ENCODE measurements at places on chromosomes 6 and 20.

DNA sequence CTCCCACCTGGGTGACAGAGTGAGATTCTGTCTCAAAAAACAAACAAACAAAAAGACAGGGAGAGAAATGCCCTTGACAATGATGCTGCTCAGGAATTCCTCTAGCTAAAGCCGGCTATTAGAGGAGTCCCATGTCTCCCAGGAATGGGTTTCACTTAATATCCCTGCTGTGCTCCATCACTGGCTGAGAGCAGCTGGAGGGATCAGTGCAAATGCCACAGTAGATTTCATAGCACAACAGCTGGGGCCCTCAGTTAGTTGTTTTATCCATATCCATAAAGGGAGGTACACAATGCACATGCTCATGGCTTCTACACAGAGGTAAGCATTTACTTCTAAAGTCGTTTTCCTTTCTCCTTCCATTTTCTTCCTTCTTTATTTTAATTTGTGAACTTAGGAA, 742.0 kb upstream of the POU3F2 start:
- DNase-seq: no peak

GRCh38 chr6:13180538-13180937, 147.8 kb downstream of the TBC1D7 start:
- DNase-seq: no peak

DNA sequence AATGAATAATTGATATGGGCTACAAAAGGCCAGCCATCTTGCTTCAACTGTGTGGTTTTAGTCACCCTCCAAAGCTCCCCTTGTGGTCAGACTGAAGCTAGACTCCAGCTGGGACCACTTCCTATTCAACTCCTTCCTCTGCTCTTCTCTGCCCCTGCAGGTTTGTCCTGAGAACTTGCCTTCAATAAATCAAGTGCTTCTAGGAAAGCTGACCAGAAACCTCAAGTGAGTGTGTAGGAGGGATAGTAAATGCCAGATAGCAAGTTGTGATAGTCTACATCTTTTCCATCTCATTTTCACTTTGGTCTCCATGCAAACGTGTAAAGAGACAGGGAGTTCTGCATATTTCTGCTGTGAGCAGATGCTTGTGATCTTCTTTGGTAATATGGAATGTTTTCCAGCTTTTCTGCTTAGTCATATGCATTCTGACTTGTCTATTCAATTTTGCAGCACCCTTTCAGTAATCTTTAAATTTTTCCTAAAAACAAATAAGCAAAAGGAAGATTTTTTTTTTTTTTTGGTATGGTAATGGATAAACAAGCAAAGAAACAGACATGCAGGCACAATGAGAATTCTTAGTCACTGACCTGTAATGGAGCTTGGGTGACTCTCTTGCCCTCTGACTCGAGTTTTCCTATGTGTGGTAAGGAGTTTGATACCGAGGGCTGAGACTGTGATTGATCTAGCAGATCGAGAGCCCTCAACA, 201.3 kb upstream of the BTBD3 start:
- no peak for DNase-seq

- no peak for DNase-seq
Measured at GRCh38 chr6:166402582-166403277, 20.0 kb upstream of the MPC1 start.

GRCh38 chr6:133887156-133887879, 1.6 kb upstream of the TCF21 start:
- DNase-seq: no peak

DNA sequence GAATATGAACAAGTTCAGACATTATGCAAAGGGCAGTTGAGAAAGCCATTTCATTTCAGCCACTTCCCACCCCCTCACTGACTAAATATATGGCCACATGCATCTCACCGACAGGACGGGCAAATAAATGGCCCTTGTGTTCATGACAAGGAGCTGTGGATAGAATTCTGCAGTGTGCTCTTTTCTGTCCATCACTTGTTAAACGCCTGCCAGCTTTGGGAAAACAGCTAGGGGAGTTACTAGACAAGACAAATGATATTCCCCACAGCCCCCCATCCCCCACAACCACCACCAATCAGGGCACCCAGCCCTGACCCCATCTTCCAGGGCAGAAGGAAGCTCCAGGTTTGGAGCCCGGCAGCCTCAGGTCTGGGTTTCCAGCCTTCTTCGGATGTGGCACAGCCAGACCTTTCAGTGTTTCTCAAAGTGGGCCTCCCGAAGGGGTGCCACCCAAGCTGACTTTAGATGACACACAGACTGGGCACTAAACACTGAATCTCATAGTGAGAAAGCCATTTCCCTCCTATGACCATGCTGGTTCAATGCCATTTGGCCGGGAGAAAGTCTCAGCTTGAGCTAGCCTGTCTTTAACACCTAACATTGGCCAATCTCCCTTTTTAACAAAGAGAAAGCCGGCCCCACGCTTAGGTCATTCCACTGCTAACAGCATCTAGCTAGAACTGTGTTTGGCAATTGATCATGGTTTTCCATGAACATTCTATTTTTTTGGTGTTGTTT, 4.0 kb upstream of the RIPOR3 start:
- DNase-seq: no peak

DNA sequence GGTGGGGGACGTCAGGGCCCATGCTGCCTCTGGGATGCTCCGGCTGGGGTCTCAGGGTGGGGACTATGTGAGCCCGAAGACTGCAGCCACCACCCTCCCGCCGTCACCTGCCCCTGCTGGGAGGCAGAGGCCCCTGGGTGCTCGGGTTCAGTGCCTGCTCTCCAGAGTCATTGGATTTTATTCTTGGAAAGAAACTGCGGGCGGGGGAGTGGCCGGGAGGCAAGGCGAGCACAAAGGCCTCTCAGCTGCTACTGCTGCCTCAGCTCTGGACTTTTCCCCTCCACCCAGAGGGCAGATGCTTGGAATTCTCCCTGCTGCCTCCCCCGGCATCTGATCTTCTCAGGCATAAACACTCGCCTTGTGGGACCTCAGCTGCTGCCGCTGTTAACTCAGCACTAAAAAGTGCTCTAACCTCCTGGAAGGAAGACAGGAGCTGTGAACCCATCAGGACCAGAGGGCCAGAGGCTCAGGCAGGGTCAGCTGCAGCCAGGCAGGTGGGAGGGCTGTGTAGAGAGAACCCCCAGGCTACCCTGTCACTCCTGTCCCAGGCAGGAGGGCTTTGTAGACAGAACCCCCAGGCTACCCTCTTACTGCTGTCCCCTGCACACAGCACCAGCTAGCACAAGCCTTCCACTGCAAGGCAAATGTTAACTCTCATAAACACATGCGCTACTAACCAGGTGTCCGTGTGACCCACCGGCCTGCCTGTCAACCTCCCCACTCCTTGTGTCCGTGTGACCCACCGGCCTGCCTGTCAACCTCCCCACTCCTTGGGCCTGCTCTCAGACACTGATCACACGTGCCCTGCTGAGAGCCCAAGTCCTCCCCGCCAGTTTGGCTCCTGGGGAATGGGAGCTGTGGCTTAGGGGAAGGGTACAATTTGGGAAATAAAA, 9.4 kb upstream of the FRMD1 start:
- DNase-seq: no peak

DNA sequence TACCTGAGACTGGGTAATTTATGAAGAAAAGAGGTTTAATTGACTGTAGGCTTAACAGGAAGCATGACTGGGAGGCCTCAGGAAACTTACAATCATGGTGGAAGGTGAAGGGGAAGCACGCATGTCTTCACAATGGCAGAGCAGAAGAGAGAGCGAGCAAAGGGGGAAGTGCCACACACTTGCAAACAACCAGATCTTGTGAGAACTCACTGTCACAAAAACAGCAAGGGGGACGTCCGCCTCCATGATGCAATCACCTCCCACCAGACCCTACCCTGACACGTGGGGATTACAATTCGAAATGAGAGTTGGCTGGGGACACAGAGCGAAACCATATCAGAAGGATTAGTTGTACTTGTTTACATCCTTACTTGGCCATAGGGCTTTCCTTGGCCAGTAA, 49.7 kb downstream of the FIG4 start:
- no peak for DNase-seq

DNA sequence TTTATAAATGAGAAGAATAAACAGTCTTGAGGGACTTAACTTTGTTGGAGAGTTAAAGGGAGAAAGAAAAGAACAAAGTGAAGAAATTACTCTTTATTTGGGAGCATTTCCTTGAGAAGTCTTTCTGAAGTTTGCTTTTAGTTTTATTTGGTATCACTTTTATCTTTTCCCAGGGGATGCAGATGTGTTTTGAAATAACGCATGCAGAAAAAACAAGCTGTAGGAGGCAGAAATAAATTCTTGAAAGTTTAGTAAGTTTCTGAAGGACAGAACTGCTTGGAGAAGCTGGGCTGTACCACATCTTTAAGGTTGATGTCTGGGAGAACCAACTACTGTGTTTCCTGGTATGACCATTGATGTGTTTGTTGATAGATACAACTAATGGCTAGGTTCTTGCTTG, 75.0 kb downstream of the PLCB4 start:
- no peak for DNase-seq

GRCh38 chr20:63767886-63768285, 28.3 kb downstream of the SLC2A4RG start:
- DNase-seq: no peak

- no peak for DNase-seq
Measured at GRCh38 chr6:164882236-164882635, 427.2 kb downstream of the C6orf118 start.

- DNase-seq: no peak
Measured at GRCh38 chr20:47561603-47562583, 60.2 kb downstream of the NCOA3 start.

All from stimulated activated CD8-positive, alpha-beta memory T cell treated with anti-CD3 and anti-CD28 coated beads, Interleukin-15, amount 100 ng/mL, for 24 hours (primary cell).